ENCODE measurements at places on chromosomes 4 and X.

GRCh38 chr4:174579421-174579820, 57.1 kb upstream of the HPGD start:
- DNase-seq = no peak

GRCh38 chr4:166903408-166903807, 330.9 kb downstream of the SPOCK3 start:
- no peak for DNase-seq

- no peak for DNase-seq
These were observed 83.6 kb upstream of the CAMK2D start for GRCh38 chr4:113845138-113845537.

DNA sequence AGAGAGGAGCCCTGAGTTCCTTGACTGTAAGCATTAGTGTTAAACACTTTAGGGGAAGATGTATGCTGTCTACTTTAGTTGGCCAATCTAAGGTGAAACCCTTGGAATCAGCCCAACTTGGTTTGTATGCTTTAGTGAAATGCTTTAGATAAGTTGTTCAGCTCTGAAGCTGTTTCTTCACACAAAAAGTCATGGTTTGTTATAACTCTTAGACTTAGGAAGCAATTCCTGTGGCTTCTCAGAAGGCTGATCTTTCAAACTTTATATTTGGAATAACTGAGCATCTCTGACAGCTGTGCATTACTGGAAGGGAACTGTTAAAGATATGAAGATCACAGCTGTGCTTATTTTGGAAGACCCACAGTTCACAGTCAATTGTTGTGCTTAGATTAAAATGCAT, 714.1 kb downstream of the FAT4 start:
- DNase-seq = no peak

DNA sequence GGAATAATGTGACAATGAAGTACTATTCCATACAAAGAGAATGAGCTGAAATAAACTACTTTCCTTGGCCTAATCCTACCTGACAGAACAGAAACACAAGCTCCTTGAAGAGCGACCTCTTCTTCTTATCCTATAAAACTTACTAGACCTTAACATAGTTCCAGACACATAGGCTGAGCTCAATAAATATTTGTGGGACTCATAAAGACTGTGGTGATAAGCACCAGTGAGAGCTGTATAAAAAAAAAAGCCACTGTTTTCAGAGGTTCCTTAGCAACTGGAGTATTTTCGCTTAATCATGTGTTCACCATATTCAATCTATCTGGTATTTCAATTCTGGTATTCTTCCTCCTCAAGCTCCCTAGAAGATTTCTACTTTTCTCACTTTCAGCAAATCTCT, 1129.6 kb downstream of the STPG2 start:
- DNase-seq = no peak

GRCh38 chrX:24601858-24602257, 45.3 kb downstream of the PCYT1B start:
- DNase-seq = no peak

GRCh38 chrX:28099166-28099565, 117.9 kb upstream of the DCAF8L1 start:
- no peak for DNase-seq

- DNase-seq = no peak
These were observed 110.1 kb upstream of the MED14 start for GRCh38 chrX:40845331-40845911.

DNA sequence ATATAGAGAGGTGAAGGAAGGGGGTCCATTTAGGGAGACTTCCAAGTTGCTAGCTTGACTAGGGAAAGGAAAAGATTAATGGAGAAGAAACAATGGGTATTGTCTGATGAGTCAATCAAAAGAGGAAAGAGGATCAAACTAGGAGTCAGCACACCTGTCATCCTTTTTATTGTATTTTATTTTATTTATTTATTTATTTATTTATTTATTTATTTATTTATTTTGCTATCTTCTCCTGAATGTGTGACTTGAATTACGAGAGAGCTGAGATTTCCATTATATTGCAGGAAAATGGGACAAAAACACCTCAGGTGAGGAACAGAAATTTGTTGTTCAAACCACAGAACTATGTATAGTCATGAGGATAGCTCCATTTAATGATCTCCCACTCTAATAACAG, 58.9 kb downstream of the NUDT11 start:
- DNase-seq = no peak

GRCh38 chrX:152149648-152150047, 11.3 kb upstream of the MAGEA10 start:
- no peak for DNase-seq

GRCh38 chr4:101862595-101862994, 72.1 kb downstream of the BANK1 start:
- no peak for DNase-seq

DNA sequence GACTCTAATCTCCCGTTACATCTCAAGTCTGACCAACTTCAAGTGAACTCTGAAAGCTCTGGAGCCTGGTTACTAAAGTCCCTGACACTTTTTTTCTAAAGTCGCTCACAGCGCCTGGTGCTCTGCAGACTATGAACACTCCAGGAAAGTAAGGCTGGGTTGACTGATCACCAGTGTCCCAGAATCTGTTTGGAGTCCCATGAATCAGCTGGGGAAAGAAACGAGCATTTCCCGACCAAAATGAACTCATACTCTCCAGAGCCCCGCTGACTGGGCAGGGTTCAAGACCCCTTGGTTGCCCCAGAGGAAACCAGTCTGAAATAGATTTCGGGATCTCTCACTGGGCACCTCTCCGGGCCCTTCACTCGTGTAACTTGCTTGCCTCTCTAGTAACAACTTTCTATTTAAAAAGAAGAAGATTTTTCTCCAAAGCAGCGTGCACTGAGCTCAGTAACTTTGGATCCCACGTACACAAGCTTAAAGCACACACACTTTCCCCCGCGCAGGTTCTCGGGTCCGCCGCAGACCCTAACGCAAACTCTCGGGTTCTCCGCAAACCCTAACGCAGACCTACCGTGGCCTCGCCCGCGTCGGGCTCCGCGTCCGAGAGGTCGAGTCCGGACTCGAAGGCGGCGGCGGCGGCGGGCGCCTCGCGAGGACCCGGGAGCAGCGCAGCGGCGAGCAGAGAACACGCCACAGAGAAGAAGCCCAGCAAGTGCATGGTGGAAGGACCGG, 964 bp downstream of the VEGFC start:
- no peak for DNase-seq

DNA sequence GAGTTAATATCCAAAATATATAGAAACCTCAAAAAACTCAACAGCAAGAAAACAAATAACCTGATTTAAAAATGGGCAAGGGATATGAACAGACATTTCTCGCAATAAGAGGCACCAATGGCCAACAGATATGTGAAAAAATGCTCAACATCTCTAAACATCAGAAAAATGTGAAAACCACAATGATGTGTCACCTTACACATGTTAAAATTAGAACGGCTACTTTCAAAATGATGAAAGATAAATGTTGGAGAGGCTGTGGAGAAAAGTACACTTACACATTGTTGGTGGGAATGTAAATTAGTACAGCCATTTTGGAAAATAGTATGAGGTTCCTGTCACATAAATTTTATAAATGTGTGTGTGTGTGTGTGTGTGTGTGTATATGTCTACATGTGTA, 731.3 kb downstream of the DMD start:
- no peak for DNase-seq

- no peak for DNase-seq
These were observed 6.3 kb downstream of the EFNB1 start for GRCh38 chrX:68835104-68835442.

- no peak for DNase-seq
These were observed 38.9 kb downstream of the FNIP2 start for GRCh38 chr4:158807691-158808090.

DNA sequence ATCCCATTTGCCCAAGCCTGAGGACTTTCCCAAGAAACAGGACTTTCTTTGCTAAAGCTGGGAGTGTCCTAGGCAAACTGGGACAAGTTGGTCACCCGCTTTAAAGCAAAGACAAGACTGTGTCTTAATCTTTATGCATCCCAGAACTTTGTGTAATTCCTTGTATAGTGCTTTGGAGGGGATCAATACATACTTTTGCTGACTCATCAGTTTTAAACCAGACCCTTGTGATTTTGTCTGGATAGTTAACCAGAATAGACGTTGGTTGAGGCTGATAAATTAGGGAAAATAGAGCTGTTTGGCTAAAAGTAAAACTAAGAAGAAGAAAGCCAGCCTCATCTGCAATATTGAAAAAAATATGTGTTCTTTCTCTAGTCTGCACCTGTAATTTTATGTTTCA, 82.8 kb downstream of the IL1RAPL1 start:
- DNase-seq = no peak

DNA sequence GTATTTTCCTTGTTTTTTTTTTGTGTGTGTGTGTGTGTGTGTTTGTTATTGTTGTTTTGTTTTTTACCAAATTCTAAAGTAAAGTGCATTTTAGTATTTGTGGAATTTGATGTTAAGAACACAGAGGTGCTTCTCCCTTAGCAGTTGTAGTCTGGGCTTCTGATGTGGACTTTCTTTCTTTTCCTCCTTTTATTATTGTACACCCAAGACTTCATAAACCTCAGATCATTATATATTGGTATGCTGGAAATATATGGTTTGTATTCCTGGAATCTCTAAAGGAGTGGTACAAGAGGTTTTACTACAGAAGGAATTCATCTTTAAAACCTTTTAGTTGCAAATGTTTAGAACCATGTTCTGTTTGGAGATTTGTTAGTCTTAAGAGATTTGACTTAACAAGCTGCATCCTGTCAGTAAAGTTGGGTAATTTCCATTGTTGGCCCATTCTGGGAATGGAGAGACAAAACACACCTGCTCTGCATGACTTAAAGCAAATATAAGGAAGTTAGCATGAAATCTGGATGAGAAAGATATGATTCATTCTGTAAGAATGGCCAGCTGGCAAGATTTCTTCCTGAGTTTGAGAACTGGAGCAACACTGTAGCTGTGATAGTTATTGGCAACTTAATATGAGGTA, 64.0 kb downstream of the SMAD1 start:
- DNase-seq = no peak

DNA sequence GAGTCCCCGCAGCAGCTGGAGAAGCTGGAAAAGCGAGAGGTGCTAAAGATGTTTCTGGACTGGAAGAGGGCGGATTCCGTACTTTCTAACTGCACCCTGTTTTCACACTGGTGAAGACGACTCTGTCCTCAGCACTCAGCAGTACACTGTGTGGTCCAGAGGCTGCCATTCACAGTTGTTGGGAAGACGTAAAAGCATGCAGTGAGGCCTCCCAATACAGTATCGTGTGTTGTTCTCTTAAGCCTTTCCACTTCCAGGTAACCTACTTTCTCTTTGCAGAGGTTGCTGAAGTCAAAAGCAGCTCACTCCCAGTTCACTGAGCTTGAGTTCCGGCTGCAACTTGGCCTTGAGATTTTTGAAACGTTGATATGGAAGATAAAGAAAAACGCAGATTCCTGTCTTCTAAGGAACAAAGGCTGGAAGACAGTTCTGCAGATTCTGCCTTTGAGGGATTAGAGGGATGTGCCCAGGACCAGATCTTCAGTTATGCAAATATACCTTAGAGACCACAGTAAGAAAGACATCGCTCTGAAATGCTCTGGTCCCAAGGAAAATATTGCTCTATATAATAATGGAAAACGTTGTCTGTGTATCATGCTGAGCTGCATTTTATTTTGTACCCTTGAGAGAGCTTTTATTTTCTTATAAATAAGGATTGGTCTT, 540.9 kb downstream of the TRIML1 start:
- no peak for DNase-seq

GRCh38 chrX:107565931-107566603, 62.2 kb upstream of the PRPS1 start:
- DNase-seq = no peak

DNA sequence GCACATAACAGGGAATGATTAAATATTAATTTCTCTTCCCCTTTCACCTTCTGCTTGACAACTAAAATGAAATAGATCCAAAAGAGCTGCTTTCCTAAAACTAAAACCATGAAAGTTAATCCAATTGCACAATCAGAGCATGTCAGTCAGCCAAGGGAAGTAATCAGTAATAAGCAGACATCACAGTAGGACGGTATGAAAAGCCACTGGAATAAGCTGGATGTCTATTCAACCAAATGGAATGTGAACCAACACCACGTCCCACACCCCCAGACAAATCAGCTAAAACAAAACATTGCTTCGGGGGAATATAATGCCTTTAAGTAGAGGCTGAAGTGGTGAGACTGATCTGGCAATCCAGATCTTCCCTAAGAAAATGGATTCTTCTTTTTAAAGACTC, 859.4 kb upstream of the FTHL17 start:
- no peak for DNase-seq

GRCh38 chrX:48761674-48762471, at the start of gene GLOD5:
TSS of gene GLOD5 (plus strand) at chrX:48761747. CDS start at chrX:48761791, 44 bp downstream.
- DNase-seq = peak; percentile 6

DNA sequence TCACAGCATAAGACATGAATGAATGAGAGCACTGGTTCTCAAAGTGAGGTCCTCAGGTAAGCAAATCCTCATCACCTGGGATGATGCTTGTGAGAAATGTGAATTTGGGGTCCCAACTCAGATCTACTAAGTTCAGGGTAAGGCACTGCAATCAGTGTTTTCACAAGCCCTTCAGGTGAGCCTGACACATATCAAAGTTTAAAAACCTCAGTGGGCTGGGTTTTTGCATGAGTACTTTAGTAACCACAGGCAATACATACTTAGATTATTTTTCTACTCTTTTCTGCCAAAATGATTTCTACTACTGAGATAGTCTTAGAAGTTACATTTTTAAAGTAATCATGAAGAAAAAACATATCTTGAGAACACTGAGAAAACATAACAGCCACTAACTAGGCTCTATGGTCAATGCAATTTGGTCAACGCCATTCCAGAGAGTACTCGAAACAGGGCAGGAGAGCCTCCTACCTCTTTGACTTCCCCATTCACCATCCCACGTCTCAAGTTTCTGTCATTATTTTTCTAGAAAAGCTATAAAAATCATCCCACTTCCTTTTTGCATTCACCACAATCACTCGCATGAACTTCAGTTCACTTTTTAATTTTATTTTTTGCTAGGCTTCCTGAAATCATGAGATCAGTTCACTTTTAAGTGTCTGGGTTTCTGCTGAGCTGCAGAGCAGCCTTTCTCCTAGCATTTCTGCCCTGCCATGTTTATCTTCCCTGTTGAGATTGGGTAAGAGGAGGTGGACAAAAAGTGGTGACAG, 73.8 kb downstream of the MFAP3L start:
- no peak for DNase-seq

- no peak for DNase-seq
These were observed 81.0 kb upstream of the SPRY1 start for GRCh38 chr4:123315617-123316016.

DNA sequence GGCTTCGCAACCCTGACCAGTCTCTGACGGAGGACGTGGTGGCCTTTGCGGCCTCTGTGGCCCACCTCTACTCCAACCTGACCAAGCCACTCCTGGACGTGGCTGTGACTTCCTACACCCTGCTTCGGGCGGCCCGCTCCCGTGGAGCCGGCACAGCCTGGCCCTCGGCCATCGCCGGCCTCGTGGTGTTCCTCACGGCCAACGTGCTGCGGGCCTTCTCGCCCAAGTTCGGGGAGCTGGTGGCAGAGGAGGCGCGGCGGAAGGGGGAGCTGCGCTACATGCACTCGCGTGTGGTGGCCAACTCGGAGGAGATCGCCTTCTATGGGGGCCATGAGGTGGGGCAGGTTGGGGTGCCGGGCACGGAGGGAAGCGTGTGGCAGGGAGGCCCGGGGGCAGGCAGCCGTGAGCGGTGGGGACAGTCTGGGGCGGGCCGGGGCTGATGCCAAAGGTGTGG, 1.2 kb downstream of the ABCD1 start:
- DNase-seq = no peak
